HEK293T (cell line): ENCODE measurements at places on chromosomes 12 and 14.
A peak's percentile ranks its signal among the peaks of the same experiment; 100 is the strongest.

GRCh38 chr12:76047060-76047459, 15.5 kb upstream of the PHLDA1 start:
- no peak for DNase-seq

- peak; percentile 52 for DNase-seq
Observed at GRCh38 chr12:70576341-70577282, 60.6 kb downstream of the PTPRB start.

GRCh38 chr14:36134038-36134437, 42.5 kb downstream of the PTCSC3 start:
- no peak for DNase-seq

DNA sequence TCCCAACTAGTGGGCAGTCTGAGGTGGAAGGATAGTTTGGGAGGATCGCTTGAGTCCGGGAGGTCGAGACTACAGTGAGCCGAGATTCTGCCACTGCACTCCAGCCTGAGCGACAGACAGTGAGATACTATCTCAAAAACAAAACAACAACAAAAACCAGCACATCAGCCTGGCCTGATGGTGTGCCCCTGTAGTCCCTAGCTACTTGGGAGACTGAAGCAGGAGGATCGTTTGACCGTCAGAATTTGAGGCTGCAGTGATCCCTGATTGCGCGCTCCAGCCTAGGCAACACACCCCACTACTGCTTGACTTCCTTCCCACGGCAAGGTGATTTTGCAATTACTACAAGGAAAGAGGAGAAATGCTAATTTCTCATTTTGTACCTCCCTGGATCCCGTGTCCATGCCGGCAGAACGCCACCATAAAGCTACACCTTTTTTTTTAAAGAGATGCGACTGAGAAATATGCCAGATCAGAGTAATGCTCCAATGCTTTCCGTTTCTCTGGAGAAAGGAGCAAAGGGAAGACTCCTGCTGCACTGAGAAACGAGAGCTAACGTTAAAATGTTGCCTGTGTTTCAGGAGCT, 672 bp upstream of the SCFD1 start:
- peak; percentile 12 for DNase-seq

- DNase-seq, result no peak
Observed at GRCh38 chr12:18476861-18477260, 215.5 kb downstream of the PIK3C2G start.
